ENCODE measurements at places on chromosomes 12 and 14.

DNA sequence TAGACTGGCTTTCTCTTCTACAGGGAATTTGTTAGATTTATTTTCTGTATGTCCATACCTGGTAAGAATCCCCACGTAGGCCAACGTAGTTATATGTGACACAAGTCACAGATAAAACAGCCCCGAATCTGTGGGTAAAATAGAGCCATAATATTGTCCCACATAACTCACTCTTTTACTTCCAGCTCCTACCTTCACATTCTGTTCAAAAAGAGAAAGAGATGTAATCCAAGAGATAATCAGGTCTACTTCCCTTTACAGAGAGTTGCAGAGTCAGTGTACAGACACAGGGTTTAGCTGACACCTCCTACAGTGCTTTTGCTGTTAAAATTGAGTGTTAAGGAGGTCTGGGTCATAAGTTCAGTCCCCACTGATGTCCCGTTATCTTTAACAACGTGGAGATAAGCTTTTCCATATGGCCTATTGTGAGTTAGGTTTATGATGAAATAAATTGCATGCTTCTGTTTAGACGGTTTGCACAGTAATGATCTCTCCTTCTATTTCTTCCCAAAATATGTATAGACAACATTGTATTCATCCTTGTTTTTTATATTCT is 446.5 kb downstream of the ADAMTS20 start:
- H3K36me3 ChIP-seq, result no peaks in the 10 kb centered on the region
- no peak for DNase-seq
- no peak overlapping the region for H3K27ac ChIP-seq

DNA sequence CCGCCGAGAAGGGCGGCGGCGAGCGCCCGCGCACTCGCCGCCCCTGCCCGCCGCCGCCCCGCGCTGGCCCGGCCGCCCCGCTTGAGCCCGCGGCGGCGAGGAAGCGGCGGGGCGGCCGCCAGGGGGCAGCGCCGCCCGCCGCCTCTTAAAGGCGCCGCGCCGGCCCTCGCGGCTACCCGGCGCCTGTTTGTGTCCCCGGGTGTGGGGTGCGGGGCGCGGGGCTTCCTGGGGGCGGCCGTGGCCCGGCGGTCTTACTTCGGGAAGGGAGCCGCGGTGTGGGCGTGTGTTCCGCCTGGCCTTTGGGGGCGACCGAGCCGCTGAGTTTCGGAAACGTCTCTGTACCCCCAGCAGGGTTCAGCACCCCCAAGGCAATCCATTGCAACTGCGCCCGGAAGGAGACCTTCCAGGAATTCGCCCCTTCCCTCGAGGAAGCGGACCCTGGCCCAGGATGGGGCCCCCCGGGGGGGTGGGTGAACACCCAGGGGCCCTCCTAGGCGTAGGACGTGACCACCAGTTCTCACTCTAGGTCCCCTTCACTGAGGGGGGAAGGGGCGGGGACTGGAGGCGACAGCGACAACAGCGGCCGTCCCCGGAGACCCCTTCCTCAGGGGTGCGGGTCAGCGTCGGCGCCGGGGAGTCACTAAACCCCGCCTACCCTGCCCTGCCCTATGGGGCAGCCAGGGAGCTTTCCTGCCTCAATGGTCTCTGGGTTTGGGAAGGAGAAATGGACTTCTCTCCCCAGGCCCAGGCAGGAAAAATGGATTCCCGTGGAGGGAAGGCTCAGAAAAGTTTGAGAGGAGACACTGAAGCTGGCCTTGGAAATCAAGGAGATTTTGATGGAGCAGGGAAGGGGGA is at the start of gene ITPK1:
Gene ITPK1, minus strand, starts transcription at position 105 of the 855 bp plus-strand sequence. CDS start 762 bp downstream, outside the sequence.
- peak within 1 kb of the TSS; percentile 81 for H3K4me3 ChIP-seq
- H3K36me3 ChIP-seq, result no peaks in the 10 kb centered on the region
- 0 out of 2 replicates have a peak, but pooled peaks cover 2% of the 10 kb centered on the region for H3K27me3 ChIP-seq
- peak within 1 kb of the TSS; percentile 78 for H3K27ac ChIP-seq
- peak; percentile 41 for DNase-seq
- peaks cover 13% of the 10 kb centered on the region for H3K4me1 ChIP-seq

DNA sequence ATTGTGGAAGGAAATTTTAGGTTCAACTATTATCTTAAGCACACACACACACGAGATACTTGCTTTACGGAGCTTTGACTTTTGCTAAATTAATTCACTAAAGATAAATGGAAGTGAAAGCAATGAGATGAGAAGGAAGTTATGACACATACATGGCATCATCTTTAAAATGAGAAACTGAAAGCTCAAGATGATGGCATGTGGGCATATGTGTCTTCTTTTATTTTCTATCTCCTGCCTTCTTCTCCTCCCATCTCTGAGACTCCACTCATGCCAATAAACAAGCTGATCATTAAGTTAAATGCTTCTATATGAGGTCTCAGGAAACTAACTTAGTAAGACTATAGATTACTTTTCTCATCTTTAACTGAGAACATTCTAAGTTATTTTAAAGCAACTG is 216.7 kb downstream of the MED13L start:
- no peak overlapping the region for H3K4me3 ChIP-seq
- DNase-seq, result peak; percentile 35
- H3K27ac ChIP-seq, result no peak overlapping the region

- no peak overlapping the region for H3K27ac ChIP-seq
- H3K27me3 ChIP-seq, result no peaks in the 10 kb centered on the region
- H3K36me3 ChIP-seq, result no peaks in the 10 kb centered on the region
- DNase-seq, result peak; percentile 27
- peaks cover 6% of the 10 kb centered on the region for H3K4me1 ChIP-seq
Measured at GRCh38 chr14:77100961-77101360, 2.9 kb downstream of the CIPC start.

GRCh38 chr14:102738373-102739189 is 38.7 kb upstream of the TRAF3 start:
- no peak for DNase-seq
- no peak overlapping the region for H3K27ac ChIP-seq
- no peaks in the 10 kb centered on the region for H3K4me1 ChIP-seq

- DNase-seq, result no peak
- no peak overlapping the region for H3K27ac ChIP-seq
- peaks cover 16% of the 10 kb centered on the region for H3K4me1 ChIP-seq
- H3K4me3 ChIP-seq, result no peak overlapping the region
- H3K36me3 ChIP-seq, result peaks cover 2% of the 10 kb centered on the region
- H3K27me3 ChIP-seq, result no peaks in the 10 kb centered on the region
Measured at GRCh38 chr12:123131291-123131832, 19.5 kb downstream of the PITPNM2 start.

- peaks cover 11% of the 10 kb centered on the region for H3K27me3 ChIP-seq
- no peaks in the 10 kb centered on the region for H3K36me3 ChIP-seq
- H3K4me3 ChIP-seq, result no peak overlapping the region
- H3K4me1 ChIP-seq, result peaks cover 24% of the 10 kb centered on the region
- H3K27ac ChIP-seq, result no peak overlapping the region
Measured at GRCh38 chr12:55712700-55713415, 3.0 kb upstream of the BLOC1S1 start.

DNA sequence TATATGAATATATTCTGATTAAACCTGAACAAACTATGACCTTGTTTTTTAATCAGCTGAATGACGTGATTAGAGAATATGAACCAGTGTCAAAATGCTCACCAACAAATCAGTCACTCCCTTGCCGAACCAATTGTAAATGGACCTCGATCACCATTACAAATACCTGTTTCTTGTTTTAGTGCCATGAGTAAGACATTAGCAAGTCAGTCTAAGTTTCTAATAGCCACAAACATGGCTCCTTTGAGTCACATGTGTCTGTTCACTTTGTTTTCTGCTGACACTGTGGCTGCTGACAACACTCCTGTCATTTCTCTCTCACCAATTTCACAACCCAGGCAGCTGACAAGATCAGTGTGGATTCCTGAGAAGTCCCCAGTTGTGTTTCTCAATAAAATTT is 286.2 kb upstream of the MDGA2 start:
- no peak for DNase-seq
- H3K27ac ChIP-seq, result no peak overlapping the region
- no peak overlapping the region for H3K4me3 ChIP-seq
- H3K4me1 ChIP-seq, result no peaks in the 10 kb centered on the region

- DNase-seq, result peak; percentile 12
- no peak overlapping the region for H3K27ac ChIP-seq
- no peak overlapping the region for H3K4me3 ChIP-seq
- peaks cover 12% of the 10 kb centered on the region for H3K36me3 ChIP-seq
- peaks cover 15% of the 10 kb centered on the region for H3K4me1 ChIP-seq
- no peaks in the 10 kb centered on the region for H3K27me3 ChIP-seq
Measured at GRCh38 chr12:15962760-15963159, 51.6 kb downstream of the DERA start.

DNA sequence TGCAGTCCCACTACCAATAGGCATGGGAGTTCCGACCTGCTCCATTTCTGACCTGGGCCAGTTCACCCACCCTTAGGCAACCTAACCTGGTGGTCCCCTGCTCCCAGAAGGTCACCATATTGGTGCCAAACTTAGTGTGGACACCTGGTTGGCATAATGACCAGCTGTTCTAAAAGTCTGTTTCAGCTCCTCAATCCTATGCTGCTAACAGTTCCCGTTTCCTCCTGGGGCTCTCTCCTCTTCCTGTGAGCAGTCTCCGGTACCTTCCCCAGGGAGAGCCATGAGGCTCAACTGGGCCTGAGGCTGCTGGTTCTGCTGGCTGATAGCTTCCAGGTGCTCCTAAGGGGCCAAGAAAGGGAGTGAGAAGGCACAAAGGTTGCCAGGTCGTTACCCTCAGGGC is 15.9 kb upstream of the BLTP3B start:
- no peak for DNase-seq
- no peaks in the 10 kb centered on the region for H3K36me3 ChIP-seq
- H3K27me3 ChIP-seq, result peaks cover 8% of the 10 kb centered on the region
- no peak overlapping the region for H3K27ac ChIP-seq
- H3K4me1 ChIP-seq, result no peaks in the 10 kb centered on the region
- no peak overlapping the region for H3K4me3 ChIP-seq

- DNase-seq, result peak; percentile 20
- H3K4me1 ChIP-seq, result no peaks in the 10 kb centered on the region
- peaks cover 45% of the 10 kb centered on the region for H3K27me3 ChIP-seq
- H3K36me3 ChIP-seq, result no peaks in the 10 kb centered on the region
Measured at GRCh38 chr12:113479590-113480335, 8.1 kb upstream of the LHX5 start.

DNA sequence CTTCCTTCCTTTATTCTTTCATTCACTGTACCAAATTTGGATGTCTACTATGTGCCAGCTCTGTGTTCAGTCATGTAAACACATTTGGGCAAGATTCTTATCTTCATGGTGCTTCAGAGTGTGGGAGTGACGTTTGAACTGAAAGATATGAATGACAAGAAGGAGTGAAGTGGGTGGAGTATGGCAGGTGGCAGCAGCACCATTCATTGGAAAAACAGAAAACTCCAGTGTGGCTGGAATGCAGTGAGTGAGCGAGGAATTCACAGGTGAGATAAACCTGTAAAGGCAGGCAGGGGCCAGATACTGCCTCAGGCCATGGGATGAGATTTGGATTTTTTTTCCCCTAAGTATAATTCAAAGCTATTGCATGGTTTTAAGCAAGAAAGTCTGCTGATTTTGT is 140.7 kb upstream of the CCDC198 start:
- H3K27me3 ChIP-seq, result no peaks in the 10 kb centered on the region
- no peak for DNase-seq
- no peak overlapping the region for H3K27ac ChIP-seq
- no peaks in the 10 kb centered on the region for H3K4me1 ChIP-seq
- no peak overlapping the region for H3K4me3 ChIP-seq
- H3K36me3 ChIP-seq, result no peaks in the 10 kb centered on the region

GRCh38 chr14:59190372-59190771 is 1.9 kb downstream of the DAAM1 start:
- peak overlapping the region; percentile 46 for H3K27ac ChIP-seq
- H3K4me3 ChIP-seq, result peak overlapping the region; percentile 93
- H3K36me3 ChIP-seq, result no peaks in the 10 kb centered on the region
- H3K27me3 ChIP-seq, result no peaks in the 10 kb centered on the region
- H3K4me1 ChIP-seq, result peaks cover 4% of the 10 kb centered on the region

DNA sequence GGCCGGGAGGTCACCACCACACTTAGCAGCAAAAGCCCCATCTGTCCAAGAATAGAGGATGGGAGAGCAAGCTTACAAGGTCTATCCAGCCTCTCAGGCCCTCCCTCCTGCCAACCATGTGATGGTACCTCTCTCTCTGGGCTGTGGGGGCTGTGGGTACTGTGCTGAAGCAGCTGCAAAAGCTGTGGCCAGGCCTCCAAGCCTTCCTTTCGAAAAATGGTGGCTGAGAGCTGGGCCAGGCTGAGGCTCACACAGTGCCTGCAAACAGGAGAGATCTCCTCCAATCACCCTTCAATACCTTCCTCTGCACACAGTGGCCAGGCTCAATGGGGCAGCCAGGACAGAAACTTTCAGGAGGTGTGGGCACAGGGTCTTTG is 1.1 kb downstream of the IPO4 start:
- H3K4me1 ChIP-seq, result peaks cover 4% of the 10 kb centered on the region
- no peak for DNase-seq
- no peak overlapping the region for H3K4me3 ChIP-seq
- no peak overlapping the region for H3K27ac ChIP-seq

- H3K4me3 ChIP-seq, result no peak overlapping the region
- H3K36me3 ChIP-seq, result no peaks in the 10 kb centered on the region
- no peaks in the 10 kb centered on the region for H3K4me1 ChIP-seq
- DNase-seq, result no peak
- H3K27ac ChIP-seq, result no peak overlapping the region
- no peaks in the 10 kb centered on the region for H3K27me3 ChIP-seq
Measured at GRCh38 chr14:82223276-82223675, 689.6 kb upstream of the SEL1L start.

- H3K36me3 ChIP-seq, result no peaks in the 10 kb centered on the region
- no peaks in the 10 kb centered on the region for H3K27me3 ChIP-seq
- no peaks in the 10 kb centered on the region for H3K4me1 ChIP-seq
Measured at GRCh38 chr12:58773986-58774385, 146.3 kb downstream of the LRIG3 start.

GRCh38 chr14:46581036-46581671 is 70.4 kb downstream of the RPL10L start:
- H3K36me3 ChIP-seq, result no peaks in the 10 kb centered on the region
- H3K27me3 ChIP-seq, result no peaks in the 10 kb centered on the region
- DNase-seq, result no peak
- no peak overlapping the region for H3K27ac ChIP-seq
- H3K4me1 ChIP-seq, result no peaks in the 10 kb centered on the region
- H3K4me3 ChIP-seq, result no peak overlapping the region

- no peaks in the 10 kb centered on the region for H3K27me3 ChIP-seq
- H3K27ac ChIP-seq, result no peak overlapping the region
- DNase-seq, result no peak
- H3K4me3 ChIP-seq, result no peak overlapping the region
- H3K36me3 ChIP-seq, result no peaks in the 10 kb centered on the region
Measured at GRCh38 chr14:102246071-102246470, 58.9 kb downstream of the MOK start.

GRCh38 chr12:74322792-74323191 is 214.8 kb upstream of the ATXN7L3B start:
- no peak overlapping the region for H3K27ac ChIP-seq
- no peaks in the 10 kb centered on the region for H3K4me1 ChIP-seq

DNA sequence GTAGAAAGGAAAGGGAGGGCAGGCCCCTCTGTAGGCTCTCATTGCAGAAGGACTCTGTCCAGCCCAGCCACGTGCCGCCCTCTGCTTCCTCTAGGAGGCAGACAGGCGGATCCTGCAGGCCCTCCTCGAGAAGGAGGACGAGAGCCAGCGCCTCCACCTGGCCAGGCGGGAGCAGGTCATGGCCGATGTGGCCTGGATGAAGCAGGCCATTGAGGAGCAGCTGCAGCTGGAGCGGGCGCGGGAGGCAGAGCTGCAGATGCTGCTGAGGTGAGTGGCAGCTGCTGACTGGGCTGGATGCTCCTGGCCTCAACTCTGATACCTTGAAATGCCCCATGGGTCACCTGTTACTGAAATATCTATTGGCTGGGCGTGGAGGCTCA is 10.9 kb downstream of the TCHP start:
- H3K4me1 ChIP-seq, result no peaks in the 10 kb centered on the region
- no peak overlapping the region for H3K4me3 ChIP-seq
- H3K27me3 ChIP-seq, result no peaks in the 10 kb centered on the region
- peak; percentile 20 for DNase-seq
